Left renal pelvis (tissue), 4 donors: ENCODE measurements at places on chromosomes 3 and 15.

DNA sequence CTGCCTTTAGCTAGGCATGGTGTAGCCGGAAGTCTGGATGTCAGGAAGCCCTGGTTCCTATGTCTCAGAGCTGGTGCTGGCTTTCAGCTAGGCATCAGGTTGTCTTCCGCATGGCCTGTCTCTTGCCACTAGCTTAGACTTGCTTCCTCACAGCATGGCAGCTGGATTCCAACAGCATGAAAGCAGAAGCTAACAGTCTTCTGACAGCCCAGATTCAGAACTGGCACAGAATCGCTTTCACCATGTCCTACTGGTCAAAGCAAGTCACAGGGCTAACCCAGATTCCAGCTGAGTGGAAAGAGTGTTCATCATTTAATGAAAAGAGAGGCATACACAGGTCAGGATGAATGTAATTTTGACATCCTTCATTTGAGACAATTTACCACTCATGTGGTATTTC lies 1050.5 kb downstream of the ROBO2 start:
- DNase-seq, result no peak

DNA sequence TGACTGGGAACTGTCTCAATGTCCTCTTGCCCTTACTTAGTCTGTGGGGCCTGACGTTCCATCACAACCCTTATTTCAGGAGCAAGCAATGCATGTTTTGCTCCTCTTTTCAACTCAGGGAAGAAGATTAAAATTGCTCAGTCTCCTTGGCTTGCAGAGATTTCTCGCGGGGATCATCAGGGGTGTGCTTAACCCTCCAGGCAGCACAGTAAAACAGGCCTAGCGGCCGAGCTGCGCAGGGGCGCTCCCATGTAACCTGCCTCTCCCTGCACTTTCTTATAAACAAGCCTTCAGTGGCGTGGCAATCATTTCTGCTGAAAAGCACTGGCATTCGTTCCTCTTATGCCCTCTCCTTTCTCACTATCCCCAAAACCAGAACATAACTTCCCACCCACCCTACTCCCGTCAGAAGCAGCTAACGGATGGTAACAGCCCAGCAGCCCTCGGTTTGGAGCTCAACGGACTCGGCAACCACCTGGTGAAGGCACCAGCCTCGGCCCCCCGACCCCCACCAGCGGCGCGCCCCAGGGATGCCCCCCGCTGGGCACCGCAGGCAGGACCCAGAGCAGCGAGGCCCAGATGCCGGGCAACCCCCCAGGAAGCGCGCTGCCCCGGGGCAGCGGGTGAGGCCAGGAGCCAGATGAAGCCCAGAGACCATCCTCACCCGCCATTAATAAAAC lies 1.1 kb downstream of the MCF2L2 start:
- DNase-seq, result no peak

DNA sequence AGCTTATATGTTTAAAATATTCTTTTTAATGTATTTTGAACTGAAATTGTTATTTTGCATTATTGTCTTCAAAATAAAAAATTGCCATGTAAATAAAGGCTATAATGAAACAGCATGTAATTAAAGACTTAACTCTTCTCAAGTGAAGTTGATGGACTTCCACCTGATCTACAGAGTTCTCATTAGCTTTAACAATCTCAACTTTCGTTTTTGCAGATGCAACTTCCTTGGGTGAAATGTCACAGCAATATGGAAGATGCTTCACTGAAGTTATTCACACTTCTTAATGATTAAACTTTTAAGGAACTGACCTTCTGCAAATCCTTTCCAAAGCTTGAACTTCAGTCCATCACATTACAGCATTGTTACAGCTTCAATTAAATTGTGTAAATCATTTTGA lies 63.6 kb downstream of the OSTN start:
- DNase-seq, result no peak

GRCh38 chr3:6260551-6261191 lies 600.2 kb upstream of the GRM7 start:
- DNase-seq, result no peak

DNA sequence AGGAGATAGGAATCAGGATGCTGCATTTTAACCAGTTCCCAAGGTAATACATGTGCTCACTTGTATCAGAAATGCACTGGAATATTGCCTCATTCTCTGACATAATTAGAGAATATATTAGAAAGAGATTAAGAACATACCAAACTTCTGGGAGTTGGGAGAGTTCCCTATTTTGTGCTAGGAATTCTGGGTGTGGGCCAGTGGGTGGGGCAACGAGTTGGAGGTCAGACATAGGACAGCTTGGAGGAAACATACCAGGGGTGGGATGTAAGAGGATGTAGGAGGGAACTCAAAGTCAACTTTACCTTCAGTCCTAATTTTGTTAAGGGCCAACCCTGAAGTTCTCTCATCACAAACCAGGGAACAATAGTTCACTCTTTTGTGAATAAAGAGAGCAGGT lies 83.6 kb downstream of the SLC7A14 start:
- no peak for DNase-seq

DNA sequence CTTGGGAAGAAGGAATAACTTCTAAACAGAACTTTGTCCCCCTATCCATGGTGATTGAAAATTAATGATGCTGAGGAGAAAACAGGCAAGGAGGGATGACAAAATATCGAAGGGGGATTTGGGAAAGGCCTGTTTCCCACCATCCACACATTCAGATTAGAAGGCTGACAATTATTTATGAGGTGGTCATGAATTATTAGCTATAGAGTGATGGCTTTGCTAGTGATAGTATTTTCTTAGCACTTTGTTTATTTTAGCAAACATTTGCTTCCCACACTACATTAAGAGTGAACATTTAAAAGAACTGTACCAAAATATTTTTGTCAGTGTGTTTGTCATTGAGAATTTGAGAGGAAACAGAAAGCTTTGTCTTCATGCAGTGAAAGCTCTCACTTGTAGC lies 172.6 kb upstream of the PDZRN3 start:
- DNase-seq, result no peak

DNA sequence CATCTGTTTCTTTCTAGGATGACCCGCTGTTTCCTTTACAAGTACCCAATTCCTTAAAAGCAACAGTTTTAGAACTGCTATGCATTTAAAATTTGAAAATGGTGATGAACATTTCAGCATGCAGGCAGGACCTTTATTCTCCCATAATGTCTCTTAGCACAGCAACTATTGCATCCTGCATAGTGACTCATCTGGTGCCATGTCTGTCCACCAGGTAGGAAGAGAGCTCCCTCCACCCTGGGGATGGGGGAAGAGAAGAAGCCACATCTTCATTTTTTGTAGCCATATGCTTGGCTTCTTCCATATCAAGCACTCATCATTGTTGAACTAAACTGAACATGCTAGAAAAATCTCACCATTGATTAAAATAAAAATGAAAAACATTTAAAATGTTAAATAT lies 9.9 kb downstream of the GPR15 start:
- no peak for DNase-seq

DNA sequence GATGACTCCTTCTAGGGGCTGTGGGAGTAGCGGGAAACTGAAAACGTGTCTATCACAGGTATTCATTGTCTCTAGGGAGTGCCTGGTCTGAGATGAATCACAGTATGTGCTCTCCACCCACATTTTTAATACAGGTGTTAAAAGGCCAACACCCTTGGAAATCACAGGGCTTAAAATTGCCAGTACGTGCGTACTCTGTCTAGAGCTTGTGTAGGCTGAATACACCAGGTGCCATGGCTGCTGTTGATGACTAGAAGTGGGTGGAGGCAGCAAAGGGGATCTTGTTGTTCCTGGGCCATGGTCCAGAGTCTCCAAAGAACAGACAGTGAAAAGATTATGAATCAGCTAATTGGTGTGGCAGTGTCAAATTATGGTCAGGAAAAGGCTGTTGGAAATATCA lies 35.1 kb upstream of the P3H2 start:
- DNase-seq, result no peak

DNA sequence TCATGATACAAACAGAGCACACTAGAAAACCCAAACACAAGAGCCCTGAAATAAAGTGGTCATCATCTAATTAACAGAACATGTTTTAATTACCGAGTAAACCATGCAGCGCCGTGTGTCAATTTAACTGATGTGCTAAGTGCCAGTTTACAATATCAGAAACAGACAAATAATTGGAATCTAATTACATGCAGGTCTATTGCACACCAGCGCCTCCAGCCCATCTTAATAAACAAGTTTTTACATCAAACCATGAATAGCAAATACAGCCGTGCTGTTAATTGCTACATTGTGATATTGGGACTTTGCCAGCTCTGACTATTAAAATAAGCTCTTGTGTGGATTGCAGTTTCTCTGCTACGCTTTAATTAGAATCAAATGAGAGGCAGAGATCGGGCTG lies 510.2 kb upstream of the MDFIC2 start:
- no peak for DNase-seq

DNA sequence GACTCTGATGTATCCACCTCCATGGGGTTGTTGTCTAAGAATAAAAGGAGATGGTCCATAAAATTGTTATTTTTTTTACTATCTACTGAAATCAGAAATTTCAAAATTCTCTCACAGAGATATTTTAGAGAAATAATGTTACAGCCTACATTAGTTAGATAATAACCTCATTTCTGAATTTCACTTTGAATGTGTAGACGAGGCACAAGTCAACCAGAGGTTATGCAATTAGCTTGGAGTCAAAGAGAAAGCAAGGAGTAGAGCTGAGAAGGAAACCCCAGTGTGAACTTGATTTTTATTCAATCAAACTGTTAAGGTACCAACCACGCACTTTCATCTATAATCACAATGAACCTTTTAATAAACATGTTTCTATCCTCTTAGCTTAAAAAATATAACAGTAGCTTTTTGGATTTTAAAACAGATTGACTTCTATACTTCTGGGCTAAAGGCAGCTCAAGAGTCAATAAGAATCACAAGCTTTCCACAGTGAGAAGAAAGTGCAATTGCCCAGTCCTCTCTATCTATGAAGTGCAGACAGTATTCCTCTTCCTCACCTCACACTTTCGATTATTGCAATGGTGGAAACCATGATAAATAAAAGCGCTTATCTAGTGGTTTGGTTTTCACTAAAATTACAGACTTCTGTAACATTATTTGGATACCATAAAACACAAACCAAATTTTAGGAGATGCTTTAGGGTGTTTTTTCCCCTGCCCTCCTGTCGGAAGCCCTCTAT lies 403.2 kb downstream of the ZBTB20 start:
- DNase-seq, result no peak

DNA sequence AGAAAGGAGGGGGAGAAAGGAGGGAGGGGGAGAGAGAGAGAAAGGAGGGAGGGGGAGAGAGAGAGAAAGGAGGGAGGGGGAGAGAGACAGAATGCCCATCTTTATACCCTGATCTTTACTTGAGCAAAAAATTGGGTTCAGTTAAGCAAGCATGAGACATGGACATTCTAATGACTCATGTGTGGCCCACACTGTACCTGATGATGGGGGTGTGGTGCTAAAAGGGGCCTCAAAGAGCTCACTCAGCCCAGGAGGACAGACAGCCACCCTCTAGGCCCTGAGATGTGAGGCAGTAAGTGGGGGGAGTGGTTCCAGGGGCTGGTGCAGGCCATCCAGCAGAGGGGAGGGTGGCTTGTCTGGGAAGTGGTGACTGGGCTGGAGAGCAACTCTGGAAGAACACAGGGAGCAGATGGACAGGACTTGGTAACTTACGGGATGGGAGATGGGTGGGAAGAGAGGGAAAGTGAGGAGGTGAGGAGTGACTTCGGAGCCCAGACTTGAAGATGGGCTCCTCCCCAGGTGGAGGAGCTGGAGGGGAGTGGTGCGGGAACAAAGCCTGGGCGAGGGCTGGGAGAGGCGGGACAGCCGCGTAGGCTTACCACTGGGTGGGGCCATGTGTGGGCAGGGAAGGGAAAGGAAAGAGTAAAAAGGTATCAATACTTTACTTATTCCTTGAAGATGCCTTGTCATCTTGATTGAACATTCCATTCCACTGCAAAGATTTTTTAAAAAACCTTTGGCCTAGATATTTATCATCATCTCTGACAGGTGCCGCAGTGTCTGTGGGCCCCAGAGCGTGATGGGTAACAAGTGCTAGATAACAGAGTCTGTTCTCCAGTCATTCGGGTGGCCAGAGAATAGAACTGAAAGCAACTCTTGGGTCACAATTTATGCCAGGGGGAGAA lies 32.3 kb downstream of the TSPAN3 start:
- no peak for DNase-seq

GRCh38 chr15:42955518-42955917 lies 34.9 kb upstream of the TTBK2 start:
- DNase-seq, result no peak

DNA sequence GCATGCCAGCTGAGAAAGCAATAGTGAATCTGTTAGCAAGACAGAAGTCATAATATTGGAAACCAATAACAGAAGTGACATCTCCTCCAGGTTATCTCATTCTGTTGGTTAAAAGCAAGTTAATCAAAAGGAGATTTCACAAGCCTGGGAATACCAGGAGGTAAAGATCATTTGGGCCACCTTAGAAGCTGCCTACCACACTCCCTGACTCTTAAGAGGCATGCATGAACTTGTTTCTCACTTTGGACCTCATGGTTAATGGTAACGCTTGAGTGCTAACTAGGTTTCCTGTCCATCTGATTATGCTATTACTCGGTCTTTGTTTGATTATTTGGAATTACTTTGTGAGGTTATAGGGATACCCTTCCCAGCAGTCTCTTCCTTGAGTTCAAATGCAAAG lies 650.8 kb upstream of the SGO1 start:
- no peak for DNase-seq

DNA sequence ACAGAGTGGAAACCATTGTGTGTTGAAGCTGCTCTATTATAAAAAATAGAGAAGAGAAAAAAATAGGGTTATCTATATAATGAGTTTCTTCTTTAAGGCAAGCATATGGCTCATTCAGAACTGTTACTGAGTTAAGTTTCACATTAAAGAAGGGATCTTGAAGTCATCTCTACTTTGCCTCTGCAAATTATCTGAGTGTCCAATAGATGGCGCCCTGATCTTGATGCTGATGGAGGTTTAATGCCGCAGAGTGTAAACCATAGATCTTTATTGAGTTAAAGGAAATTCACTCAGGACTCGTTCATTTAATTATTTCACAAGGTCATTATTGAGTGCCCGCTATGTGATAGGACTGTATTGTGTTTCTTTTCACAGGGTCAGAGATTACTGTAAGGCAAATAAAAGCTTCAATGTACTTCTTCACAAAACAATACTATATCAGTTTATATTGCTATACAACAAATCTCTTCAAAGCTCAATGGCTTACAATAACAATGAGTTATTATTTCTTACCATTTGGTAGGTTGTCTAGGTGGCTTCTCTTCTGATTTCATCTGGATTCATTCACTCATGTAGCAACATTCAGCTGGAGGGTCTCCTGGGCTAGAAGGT lies 171.4 kb downstream of the NSUN3 start:
- DNase-seq, result no peak
